ENCODE measurements at places on chromosomes 1 and 21.

DNA sequence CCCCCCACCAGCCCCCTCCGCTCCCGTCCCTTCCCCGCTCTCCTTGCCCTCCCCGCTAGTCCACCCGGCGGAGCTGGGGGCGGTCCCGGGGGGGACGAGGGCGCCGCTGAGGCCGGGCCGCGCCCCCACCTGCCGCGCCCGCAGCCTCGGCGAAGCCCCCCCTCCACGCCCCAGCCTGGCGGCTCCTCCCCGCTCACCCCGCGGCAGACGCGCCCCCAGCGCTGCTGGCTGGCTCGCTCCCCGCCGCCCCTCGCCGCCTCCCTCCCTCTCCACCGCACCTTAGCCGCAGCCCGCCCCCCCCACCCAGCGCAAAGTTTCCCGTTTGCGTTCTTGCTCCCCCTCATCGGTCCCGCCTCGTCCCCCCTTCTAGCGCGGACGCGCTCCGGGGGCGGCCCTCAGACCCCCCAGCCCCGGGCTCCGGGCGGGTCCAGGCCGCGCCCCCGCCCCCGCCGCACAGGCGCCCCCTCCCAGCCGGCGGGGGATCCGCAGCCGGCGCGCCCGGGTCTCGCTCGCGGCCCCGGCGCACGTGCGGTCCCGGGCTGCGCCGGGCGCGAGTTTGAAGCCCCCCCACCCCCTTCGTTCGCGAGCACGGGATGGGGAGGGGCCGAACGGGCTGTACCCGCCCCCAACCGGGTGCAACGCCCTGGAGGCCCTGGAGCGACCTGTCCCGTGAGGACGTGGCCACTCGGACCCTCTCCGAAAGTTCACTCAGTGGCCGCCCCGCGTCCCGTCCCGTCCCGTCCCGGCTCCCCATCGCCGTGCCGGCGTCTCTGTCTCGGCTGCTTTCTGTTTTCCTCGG lies 623 bp downstream of the PTPRF start:
- no peak for DNase-seq

DNA sequence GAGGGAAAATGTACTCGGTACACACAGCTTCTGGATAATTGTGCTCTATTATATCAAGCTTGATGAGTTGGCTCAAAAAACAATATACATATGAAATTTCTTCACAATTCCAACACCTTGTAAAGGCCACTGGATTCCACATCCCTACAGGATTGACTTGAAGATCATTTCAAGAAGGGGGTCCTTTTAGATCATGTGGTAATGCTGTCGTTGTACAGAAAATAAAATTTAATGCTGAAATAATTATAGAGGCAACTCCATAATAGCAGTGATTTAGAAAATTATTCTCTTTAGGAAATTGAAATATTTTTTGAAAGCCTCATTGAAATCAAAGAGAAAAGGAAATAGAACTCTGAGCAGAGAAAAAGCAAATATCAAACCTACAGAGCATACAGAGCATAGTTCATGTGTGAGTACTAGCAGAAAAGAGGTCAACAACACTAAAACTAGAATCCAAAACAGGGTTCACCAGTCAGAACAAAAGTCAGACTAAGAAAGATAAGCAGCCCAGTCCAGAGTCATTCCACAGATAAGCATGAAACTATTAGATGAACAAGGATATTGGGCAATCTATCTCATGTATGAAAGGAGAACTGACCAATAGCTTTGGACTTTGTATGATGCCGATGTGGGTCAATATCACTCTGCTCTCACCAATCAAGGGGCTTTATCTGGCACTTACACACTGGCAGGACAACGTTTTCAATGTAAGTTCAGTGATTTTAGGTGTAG lies 79.5 kb upstream of the PALMD start:
- DNase-seq, result no peak

DNA sequence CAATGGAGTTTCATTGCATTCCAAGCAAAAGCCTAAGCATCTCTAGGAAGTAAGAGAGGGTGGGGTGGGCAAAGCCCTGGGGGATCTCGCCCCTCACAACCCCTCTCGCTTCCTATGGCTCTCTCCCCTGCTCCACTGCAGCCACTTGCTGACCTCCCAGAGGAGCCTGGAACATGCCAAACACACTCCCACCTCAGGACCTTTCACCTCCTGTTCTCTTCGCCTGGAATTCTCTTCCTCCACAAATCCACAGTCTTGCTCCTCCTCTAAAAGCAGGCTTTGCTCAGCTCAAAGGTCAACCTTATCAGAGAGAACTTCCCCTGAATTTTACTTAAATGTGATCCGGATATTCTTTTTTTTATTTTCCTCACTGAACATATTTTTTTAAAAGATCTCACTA lies 20.9 kb upstream of the SRRM1 start:
- DNase-seq, result no peak

DNA sequence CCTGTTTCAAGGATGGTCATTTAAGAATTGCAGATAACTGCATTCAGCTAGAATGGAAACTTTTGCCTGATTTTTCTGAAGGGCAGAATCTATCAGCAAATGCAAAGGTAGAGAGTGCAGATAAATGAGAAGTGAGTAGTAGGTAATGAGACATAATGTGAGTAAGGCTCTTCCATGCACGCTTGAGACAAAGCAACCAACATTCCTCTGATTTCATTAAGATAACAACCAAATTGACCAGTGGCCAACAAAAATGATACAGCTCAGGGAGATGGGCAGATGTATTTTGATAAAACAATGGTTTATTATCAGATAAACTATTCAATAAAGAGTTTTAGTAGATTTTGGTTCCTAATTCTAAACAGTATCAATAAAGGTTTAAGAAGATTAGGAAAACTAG lies 404.4 kb upstream of the PBX1 start:
- DNase-seq, result no peak

- no peak for DNase-seq
These were observed 98.3 kb upstream of the CAMK1G start for GRCh38 chr1:209485167-209485566.

- peak; percentile 50 for DNase-seq
These were observed 21.6 kb upstream of the GUCA2A start for GRCh38 chr1:42186152-42186551.

DNA sequence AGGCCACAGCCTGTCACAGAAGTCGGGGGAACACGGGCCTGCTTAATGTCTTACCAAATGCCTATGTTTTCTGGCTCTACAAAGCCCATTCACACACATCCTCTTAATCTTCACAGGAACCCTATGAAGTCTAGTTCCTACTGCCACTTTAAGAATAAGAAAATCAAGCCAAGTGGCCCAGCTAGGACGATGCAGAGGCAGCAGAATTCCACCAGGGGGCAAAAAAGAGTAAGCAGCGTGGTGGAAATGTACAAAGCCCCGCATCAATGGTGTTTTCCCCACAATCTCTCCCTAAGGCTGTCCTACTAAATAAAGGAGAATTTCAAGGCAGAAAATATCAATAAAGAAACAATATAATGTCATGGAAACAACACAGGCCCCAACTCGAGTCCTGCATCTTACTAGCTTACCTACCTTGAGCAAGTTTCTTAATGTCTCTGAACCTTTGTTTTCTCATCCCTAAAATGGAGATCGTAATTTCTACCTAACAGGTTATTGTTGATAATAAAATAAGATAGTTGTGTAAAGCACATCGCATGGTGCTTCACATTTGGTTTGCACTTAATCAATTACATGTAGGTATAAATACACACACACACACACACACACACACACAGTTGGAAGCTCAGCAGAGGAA lies 21.4 kb downstream of the SEC16B start:
- DNase-seq, result no peak

GRCh38 chr1:95013950-95014574 lies 58.7 kb downstream of the ALG14 start:
- DNase-seq, result peak; percentile 35

DNA sequence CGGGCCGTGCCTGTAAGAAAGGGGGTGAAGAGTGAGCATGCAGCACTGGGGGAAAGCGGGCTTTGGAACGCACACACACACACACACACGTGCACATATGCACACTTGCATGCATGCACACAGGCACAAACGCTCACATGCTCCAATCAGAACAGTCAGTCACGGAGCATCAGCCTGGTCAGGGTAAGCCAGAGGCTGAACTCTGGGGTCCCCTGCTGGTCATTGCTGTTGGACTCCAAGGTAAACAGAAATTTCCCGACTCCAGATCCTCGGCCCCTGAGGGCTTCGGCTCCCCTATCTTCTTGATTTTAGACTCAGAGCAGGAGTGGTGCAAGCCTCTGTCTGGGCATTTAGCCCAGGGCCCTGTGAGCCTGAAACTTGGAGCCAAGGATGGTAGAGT lies 54.2 kb downstream of the SYT2 start:
- DNase-seq, result no peak

All from fibroblast of skin of left biceps (primary cell).